ENCODE measurements at places on chromosomes 7 and 10.

- DNase-seq: no peak
These were observed 8.8 kb upstream of the ATRNL1 start for GRCh38 chr10:115084277-115084850.

- DNase-seq: no peak
These were observed 2.8 kb downstream of the AKR1C4 start for GRCh38 chr10:5199398-5199797.

GRCh38 chr7:100053215-100053614 lies 3.6 kb downstream of the ZSCAN21 start:
- no peak for DNase-seq

GRCh38 chr7:129804890-129805719 lies 147.7 kb downstream of the UBE2H start:
- DNase-seq: no peak

- no peak for DNase-seq
These were observed 14.3 kb upstream of the VIPR2 start for GRCh38 chr7:159158888-159159405.

- DNase-seq: no peak
These were observed 166.1 kb downstream of the PPP1R3A start for GRCh38 chr7:113752689-113753088.

DNA sequence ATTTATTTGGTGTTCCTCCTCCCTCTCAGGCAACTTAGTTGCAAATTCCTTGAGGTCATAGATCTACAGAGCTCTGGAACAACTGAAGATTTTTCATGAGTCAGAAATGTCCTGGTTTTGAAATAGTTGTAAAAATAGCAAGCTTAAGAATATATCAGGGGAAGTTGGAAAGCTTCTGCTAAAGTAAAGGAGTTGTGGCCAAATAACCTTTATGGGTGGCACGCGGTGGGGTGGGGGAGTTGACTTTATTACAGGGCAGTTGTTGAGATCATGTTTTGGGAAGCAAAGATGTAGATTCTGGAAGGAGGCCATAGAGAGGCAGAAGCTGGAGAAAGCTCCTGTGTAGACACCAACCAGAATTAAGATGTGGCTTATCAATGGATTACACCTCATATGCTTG lies 326.0 kb upstream of the MTPN start:
- DNase-seq: no peak

GRCh38 chr7:35736725-35737124 lies 41.8 kb upstream of the HERPUD2 start:
- no peak for DNase-seq

DNA sequence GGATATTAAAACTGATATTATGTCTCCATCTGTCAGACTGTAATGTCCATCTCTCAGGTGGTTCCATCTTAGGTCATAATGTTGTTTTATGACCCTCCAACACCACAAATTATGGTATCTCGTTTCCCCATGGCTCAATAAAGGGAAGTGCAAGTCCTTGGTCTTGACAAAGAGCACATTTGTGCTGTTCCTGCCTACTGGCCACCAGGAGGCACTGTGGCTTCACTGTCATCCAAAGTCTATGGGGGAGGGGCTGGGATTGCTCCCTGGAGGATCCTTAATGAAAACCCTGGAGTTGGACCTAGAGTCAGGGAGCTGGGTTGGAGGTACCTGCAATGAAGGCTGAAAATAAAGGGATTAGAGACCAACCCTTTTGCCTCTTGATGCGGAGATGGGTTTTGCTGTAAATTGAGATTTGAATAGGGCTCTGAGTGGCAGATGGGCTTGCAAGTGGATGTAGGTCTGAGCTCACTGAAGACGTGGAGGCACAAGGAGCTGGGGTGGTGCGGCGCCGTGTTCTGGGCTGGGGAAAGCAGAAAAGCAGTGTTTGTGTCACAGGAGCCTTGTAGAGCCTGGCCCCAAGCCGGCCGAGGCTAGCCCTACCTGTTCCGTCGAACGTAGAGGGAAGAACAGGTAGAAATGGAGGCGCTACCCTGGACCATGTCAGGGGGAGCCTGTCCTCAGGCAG lies 180.5 kb upstream of the PRSS58 start:
- DNase-seq: peak; percentile 18

DNA sequence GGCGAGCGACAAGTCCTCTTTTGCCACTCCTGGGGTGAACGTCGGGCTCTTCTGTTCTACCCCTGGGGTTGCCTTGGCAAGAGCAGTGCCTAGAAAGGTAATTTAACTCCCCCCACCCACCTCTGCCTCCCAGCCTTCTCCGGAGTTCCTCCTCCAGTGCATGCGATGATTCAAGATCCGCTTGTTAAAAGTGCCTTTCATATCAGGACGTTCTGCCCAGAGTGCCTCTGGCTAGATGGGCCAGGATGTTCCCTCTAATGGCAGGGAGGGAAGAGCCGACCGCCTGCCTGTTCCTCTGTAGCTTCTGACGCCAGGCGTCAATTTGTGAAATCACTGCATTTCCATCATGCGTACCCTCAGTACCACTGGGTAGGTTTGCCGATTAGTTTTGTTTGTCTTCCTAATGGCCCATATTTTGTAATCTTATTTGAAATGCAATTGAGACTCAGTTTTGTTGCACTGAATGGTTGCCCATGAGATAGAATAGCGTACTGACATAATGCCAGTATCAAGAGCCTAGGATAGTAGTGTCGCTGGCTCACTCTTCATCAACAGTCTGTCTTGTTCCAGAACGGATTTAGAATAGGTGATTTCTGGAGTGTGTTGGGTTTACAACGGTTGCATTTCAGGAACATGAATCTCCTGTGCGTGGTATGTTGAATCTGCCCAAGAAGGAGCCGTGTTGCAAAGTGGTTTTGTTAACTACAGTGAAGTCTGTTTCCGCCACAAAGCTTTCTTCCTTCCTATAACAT lies 13.5 kb downstream of the ECHDC3 start:
- no peak for DNase-seq

DNA sequence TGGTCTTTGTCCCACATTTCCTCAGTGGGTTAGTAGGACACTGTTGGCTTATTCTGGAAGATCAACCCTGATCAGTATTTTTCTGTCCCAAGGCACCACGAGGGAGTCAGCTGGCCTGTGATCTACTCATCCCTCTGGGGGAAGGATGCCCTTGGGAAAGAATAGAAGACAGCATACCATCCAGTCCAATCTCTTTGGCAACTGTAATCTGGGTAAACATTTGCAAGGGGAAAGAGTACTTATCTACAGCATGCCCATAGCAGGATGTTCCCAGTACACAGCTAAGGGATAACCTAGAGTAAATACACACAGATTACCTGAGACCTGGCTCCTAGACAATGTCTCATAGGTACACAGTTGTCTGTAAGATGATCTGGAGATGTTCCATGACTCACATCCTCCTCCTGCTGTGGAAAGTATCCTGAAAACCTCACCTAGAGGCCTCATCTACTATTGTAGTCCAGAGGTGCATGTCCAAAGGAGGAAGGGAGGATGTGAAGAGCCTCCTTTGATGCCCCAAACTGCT lies 134.3 kb upstream of the VWC2 start:
- no peak for DNase-seq

DNA sequence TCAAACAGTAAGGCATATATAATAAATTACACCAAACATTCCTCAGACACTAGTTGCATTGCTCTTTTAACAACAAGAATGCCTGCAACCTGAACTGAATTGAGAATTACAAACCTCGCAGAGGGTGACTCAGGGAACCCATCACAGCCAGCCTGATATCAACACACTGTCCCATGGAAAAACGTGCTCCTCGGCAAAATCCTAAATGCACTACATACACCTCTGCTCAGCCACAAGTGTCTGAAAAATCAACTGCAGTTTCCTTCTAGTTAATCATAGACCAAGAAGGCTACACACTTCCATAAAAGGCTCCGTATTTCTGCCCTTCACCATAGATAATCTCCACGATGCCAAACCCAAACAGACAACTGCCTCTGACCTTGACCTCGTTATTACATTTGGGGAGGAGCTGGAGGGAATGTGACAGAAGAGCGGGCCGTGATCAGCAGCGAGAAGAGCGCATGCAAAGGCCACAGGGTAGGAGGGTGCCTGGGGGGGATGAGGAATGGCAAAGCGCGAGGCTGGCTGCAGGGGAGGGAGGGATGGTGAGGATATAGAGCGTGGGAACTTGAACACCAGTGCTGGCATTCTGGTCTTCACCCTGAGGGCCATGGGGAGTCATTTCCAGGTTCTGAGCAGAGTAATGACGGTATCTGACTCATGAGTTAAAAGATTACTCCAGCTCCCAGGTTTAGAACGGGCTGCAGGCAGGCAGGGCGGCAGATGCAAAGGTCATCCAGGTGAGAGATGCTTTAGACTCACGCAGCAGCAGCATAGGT lies 201.9 kb upstream of the FRMD4A start:
- no peak for DNase-seq

Measured in amygdala (tissue), 56 donors.